SJSA1 (cell line): ENCODE measurements at places on chromosomes 12 and 14. TPM values are rescaled to one million over a fixed set of nuclear protein-coding genes. Genes with fewer than 3 reads are reported as not detected.
A peak's percentile ranks its signal among the peaks of the same experiment; 100 is the strongest.

The TNFRSF1A gene
- 109 and 132 TPM in 2 replicates for total RNA-seq

The ABCD4 gene
- total RNA-seq, result 11.1 and 12.3 TPM in 2 replicates

DNA sequence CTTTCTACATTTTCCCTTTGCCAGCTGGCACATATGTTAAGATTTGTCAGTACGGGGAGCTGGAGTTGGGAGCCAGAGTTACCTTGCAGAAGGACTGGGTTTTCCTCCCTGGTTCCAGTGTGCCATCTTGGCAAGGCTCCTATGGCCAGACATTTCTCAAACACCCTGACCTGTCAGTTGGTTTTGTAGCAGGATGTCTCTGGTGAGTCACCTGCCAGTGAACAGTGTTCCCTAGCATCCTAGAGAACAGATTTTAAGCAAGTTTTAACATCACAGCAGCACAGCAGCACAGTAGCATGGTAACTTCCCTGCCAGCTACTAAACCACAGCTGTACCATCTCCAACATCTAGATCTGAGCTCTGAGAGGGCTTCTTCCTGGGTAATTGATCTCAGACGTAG is 26.2 kb upstream of the KTN1 start:
- no peak for DNase-seq

GRCh38 chr14:52338051-52338681 is 24.1 kb downstream of the PTGER2 start:
- peak; percentile 28 for DNase-seq

GRCh38 chr12:42810006-42810405 is 220.5 kb upstream of the PRICKLE1 start:
- DNase-seq, result no peak
